Right atrium auricular region (tissue), 2 donors: ENCODE measurements at places on chromosomes 6 and 20.
A peak's percentile ranks its signal among the peaks of the same experiment; 100 is the strongest.

DNA sequence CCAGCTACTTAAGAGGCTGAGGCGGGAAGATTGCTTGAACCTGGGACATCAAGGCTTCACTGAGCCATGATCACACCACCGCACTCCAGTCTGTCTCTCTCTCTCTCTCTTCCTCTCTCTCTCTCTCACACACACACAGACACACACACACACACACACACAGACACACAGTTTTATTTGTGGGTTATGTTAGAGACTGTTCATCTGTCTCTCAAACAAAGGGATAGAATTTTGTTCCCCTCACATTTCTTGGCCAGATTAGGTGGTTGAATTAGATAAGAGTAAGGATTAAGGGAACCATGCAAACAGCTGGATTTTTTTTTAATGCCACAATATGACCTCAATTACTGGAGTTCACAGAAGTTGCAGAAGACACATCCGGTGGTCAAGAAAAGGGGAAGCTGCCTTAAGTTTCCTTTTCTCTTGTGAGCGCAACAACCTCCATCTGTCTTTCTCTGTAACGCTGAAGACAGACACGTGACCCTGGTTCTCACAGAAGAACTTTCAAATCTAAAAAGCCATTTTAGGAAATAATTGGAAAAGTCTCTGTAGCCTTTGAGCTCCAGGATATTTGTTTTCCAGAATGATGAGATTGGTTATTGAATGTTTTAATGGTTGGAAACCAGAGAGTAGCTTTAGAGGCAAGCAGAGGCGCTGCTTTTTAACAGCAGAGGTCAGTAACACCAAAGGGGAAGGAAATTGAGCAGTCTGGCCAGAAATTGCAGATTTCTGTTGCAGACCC lies 32.9 kb upstream of the LGSN start:
- no peak for DNase-seq
- no peak overlapping the region for H3K27ac ChIP-seq
- no peaks in the 10 kb centered on the region for H3K36me3 ChIP-seq
- no peaks in the 10 kb centered on the region for H3K4me1 ChIP-seq
- no peaks in the 10 kb centered on the region for H3K27me3 ChIP-seq
- no peak overlapping the region for H3K4me3 ChIP-seq

GRCh38 chr6:16360365-16360764 lies 122.0 kb downstream of the GMPR start:
- H3K4me1 ChIP-seq = no peaks in the 10 kb centered on the region
- DNase-seq = no peak
- H3K4me3 ChIP-seq = no peak overlapping the region
- no peak overlapping the region for H3K27ac ChIP-seq
- H3K27me3 ChIP-seq = no peaks in the 10 kb centered on the region
- no peaks in the 10 kb centered on the region for H3K36me3 ChIP-seq

DNA sequence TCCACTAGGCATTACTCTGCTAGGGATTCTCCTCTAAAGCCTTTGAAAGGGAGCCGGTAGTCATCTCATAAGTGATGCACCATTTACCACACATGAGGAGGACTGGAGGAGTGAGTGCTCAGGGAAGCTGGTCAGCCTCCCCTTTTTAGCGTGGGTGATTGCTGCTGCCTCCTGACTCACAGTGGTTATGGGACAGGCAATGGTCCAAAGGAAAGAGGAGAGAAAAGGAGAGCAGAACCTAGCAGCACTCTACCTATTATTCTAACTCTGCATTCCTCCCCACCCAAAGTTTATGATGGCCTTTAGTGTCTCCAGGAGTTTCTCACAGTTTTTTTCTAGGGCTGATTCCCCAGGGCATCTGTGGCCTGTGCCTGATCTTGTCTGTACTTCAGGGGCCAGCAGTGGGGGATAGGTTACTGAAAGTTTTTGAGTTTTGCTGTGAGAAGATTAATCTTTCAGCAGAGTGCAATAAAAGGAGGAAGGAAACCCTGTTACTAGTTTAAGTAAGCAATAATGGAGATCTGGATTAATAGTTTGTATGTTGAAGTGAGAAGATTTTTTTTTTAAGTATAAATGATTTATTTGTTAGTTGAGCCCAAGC lies 36.4 kb upstream of the GCLC start:
- no peaks in the 10 kb centered on the region for H3K27me3 ChIP-seq
- no peaks in the 10 kb centered on the region for H3K36me3 ChIP-seq
- no peak overlapping the region for H3K27ac ChIP-seq
- DNase-seq = no peak

GRCh38 chr20:31710423-31711108 lies 12.1 kb downstream of the BCL2L1 start:
- H3K4me3 ChIP-seq = no peak overlapping the region
- H3K36me3 ChIP-seq = peaks cover 55% of the 10 kb centered on the region
- H3K27ac ChIP-seq = peak overlapping the region; percentile 98
- no peak for DNase-seq
- peaks cover 5% of the 10 kb centered on the region for H3K4me1 ChIP-seq

- no peaks in the 10 kb centered on the region for H3K36me3 ChIP-seq
- H3K4me3 ChIP-seq = no peak overlapping the region
- DNase-seq = peak; percentile 55
- peak overlapping the region; percentile 60 for H3K27ac ChIP-seq
- H3K27me3 ChIP-seq = no peaks in the 10 kb centered on the region
Measured at GRCh38 chr6:168032005-168032760, 34.7 kb downstream of the KIF25 start.

DNA sequence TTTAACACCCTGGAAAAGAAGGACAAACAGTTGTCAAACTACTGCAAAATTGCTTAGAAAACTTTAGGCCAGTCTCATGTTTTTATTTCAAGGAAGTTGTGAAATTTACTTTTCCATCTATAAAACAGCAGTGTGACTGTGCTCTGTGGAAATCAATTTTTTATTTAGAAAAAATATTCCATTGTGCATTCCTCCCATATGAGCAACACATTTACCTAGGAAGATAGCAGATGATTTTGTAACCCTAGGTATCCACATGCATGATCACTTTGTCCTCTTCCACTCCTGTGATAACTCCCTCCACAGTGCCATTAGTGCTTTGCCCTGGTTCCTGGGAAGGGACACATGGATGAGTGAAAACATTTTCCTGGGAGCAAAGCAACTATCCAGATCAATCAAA lies 70.0 kb upstream of the SHLD1 start:
- H3K4me1 ChIP-seq = no peaks in the 10 kb centered on the region
- no peaks in the 10 kb centered on the region for H3K27me3 ChIP-seq
- no peaks in the 10 kb centered on the region for H3K36me3 ChIP-seq
- no peak overlapping the region for H3K4me3 ChIP-seq
- DNase-seq = no peak
- no peak overlapping the region for H3K27ac ChIP-seq

DNA sequence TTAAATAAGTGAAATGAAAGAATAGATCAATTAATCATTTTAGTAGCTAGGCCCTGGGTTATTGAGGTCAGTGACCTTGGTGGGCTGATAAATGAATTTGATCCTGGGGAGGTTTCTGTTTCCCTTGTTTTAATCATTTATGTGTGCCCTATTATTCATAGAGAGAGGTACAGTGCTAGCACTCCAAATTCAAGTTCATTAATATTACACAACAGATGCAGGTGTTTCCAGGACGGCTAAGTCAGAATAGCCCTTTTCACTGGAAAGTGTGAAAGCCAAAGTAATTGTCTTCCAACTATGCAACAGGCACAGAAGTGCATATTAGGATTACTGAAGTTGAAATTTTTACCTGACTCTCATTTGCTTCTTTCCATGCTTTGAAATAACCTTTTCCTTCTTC lies 61.7 kb upstream of the SGK1 start:
- H3K27me3 ChIP-seq = no peaks in the 10 kb centered on the region
- H3K36me3 ChIP-seq = no peaks in the 10 kb centered on the region
- H3K27ac ChIP-seq = no peak overlapping the region
- no peaks in the 10 kb centered on the region for H3K4me1 ChIP-seq
- DNase-seq = no peak
- no peak overlapping the region for H3K4me3 ChIP-seq
